ENCODE measurements at places on chromosomes 1 and 21.

DNA sequence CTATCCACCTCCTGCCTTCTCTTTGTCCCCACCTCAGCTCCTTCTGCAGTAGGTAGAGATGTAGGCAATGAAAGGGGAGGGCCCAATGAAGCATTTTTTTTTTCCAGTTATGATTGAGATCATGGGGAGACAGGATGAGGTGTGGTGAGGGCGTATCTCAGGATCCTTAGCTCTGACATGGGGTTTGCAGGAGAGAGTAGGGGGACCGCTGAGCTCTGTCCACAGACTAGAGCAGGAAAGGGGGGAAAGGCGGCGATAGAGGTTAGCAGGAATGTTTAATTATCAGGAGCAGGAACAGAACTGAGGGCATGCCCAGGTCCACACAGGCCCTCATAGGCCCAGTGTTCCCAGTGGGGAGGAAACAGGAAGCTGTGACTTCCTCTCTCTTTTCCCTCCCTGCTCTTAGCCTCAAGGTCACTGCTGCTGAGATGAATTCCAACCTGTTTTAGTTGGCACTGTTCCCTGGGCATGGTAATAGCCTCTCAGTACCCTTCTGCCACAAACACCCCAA, 901 bp upstream of the RXFP4 start:
- no peak for DNase-seq

DNA sequence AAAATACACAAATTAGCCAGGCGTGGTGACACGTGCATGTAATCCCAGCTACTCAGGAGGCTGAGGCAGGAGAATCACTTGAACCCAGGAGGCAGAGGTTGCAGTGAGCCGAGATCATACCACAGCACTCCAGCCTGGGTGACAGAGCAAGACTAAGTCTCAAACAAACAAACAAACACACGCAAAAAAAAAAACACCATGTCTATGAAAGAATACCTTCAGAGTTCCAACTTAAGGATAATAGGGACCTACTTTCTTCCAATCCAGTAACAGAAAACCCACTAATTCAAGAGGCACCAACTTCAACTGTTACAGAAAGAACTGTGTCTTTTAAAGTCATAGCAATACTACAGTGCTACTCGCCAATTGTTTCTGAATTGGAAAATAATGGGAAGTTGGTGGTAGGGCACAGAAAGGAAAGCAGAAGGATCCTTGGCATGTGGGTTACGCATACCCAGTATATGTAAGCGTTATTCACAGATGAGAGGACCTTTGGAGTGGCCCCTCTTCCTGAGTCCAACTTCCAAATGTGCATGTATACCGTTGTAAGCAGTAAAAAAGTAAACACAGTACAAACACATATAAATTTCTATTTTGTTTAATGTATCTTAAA, 87.0 kb downstream of the ACBD6 start:
- no peak for DNase-seq

DNA sequence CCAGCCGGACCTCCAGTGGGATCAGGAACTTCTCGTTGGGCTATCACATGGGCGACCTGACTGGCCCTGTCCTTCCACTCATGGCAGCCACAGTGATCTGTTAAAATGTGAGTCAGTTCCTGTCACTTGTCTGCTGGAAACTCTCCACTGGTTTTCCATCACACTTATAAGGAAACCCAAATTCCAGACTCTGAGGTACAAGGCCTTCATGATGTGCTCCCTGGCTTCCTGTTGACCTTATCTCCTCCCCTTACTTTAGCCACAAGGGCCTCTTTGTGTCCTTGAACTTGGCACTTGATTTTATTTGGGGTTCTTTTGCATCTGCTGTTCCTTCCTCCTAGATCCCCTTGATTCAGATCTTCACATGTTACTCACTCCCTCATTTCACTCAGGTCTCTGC, 96.8 kb downstream of the TENT5C start:
- no peak for DNase-seq

GRCh38 chr21:33058527-33058926, 11.4 kb upstream of the OLIG1 start:
- DNase-seq: no peak

- no peak for DNase-seq
These were observed 12.0 kb downstream of the ADGRL2 start for GRCh38 chr1:81812712-81813111.

- DNase-seq: no peak
These were observed 127.6 kb downstream of the CYYR1 start for GRCh38 chr21:26445440-26445839.

- DNase-seq: no peak
These were observed 48.7 kb downstream of the SPAG17 start for GRCh38 chr1:118136187-118136941.

DNA sequence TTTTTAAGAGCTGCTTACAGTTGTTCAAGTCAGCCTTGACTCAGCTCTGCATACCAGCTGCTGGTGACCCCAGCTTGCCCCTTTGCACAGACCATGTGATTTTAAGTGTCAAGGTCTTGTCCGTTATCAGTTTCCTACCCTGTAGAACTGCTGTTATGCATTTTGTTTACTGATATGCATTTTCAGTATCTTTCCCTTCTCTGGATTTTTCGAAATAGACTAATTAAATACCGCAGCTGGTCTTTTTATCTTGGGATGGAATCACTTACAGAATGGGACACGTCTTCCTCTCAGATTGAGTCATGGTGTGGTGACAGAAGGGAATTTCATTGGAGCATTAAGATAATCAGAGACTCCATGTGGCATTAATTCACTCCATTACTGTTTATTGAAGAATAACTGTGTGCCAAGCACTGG, 145.6 kb downstream of the FMN2 start:
- DNase-seq: no peak

- DNase-seq: no peak
These were observed 24.4 kb downstream of the PLXNA2 start for GRCh38 chr1:208219659-208220282.

- DNase-seq: no peak
These were observed 9.7 kb upstream of the PRDX6 start for GRCh38 chr1:173467426-173467825.

DNA sequence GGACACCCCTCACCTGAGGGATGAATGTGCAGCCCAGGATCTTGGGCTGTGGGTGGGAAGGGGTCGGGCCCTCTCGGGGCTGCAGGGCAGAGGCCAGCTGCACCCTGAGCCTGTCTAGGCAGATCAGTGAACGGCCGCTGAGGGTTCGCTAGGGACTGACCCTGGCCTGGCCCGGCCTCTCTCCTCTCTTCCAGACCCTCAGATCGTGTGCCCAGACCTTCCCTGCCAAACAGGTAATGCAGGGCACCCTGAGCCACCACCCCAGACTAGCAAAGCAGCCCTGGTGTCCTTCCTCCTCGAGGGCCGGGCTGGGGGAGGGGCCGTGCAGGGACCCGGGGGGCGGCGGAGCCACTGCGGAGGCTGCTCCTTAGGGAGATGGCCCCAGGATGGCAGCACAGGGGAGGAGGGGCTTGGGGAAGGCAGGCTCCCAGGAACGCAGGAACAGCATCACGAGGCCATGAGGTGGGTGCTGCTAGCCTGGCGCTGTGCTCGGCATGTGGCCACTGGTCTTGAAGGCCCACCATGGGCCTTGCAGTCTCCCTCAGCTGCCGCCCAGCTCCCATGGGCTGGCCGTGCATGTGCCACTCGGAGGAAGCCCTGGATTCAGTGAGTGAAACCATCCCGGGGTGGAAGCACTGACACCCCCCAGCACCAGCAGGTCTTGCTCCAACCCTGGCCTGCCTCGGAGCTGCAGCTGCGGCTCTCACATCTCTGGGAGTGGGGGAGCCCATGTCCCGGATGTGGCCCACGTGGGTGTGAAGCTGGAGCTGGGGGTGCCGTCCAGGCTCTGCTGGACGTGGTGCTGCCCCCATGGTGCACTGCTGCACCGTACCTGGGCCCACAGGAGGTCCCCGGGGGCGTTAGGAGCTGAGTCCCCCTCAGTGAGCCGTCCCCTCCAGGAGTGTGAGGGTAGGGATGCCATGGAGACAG, 28.7 kb downstream of the COL6A2 start:
- DNase-seq: no peak

DNA sequence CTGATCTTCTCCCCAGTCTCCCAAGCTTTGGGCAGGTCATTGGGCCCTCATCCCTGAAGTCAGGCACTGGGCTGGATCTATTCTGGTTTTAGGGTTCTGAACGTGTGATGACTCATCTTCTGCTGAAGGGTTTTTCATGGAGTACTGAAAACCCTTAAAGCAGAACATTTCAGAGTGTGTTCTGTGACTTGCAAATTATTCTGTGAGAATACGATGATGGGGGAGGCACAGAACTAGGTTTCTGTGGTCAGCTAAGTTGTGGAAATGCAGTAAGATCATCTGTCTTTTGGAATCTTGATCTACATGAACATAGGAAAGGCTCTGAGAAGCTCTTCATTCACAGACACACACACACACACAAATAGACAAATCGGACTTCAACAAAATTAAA, 46.2 kb downstream of the NAV1 start:
- no peak for DNase-seq

DNA sequence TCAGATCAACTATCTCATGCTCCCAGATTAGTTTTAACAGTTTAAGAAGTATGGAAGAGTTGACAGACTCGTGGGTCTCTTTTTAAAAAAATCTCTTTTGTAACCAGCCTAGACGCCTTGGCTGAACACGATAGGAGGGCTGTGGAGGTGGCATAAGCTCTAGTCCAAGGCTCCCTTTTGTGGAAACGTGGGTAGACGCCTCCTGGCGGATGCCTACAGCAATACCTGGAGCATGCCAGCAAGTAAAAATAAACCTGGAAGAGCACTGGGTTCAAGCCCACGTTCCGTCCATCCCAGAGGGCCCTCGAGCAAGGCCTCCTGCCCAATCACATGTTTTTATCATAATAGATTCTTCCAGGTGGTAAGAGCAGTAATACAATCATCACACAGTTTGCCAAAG, 87.9 kb downstream of the RGS7 start:
- peak; percentile 57 for DNase-seq

GRCh38 chr1:217747156-217747769, 116.1 kb downstream of the SPATA17 start:
- DNase-seq: peak; percentile 45

GRCh38 chr1:54781023-54781723, 16.9 kb upstream of the PARS2 start:
- no peak for DNase-seq

GRCh38 chr1:55626326-55626725, 411.2 kb upstream of the USP24 start:
- no peak for DNase-seq

- no peak for DNase-seq
These were observed 23.5 kb downstream of the CYP4A22 start for GRCh38 chr1:47160716-47161115.

DNA sequence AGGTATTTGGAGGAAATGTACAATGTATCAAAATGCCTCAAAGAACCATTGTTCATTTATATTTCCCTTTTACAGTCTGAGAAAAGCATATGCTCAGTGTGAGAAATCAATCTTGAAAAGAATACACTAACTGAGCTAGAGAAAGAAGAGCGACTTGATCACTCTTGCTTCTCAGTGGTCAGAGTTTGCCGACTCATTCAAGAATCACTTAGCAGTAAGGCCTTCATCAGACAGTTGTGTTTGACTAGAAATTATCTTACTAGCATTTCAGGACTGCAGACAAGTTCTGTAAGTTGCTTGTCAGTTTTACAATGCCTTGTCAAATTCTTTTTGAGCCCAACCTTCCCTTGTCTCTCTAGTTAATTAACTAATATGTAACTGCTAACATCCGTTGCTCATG, 12.9 kb downstream of the RGS18 start:
- no peak for DNase-seq

DNA sequence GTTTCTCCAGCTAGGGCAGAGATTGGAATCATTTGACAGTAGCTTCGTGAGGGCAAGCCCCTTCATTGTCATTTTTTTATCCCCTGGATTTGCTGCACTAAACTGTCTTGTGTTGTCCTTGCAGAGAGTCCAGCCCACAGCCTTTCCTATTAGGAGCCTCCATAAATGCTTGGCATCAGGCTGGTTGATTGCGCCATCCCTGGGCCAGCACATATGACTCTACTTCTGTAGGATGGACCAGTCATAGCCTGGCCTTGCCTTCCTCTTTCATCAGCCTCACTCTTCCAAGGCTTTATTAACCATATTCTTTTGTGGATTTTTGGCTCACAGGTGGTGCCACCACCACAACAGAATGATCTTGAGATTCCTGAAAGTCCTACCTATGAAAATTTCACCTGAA, 31.4 kb downstream of the LY9 start:
- DNase-seq: no peak

DNA sequence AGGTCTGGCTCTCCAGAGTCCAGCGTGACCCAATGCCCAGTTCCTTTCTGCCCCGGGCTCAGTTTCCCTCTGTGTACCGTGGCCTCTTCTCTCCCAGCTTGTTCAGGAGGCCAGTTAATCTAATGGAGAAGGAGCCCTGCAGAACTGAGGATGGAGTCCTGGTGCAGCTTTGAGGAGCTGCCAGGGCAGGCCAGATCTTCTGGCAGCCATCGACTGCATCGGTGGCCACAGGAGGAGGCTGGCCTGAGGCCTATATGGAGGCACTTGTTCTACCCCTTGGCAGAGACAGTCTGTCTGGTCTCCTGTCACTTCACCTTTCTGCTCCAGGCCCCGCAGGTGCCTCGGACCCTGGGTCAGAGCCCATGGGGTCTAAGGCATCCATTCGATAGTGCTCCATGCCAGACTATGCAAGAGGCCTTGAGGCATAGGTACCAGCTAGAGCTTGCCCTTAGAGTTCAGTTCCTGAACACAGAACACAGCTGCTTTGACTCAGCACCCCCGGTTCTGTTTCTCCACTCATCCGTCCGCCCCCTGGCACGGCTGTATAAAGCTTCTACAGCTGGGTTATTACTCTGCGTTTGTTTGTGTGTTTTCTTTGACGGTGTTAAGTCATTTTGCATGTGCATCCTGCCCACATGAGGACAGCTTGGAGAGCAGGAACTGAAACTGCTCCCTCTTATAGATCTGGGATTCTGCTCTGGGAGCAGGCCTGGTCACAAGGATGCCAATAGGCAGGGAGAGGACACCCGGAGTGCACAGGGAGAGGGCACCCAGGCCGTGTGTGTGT, 18.5 kb upstream of the LRRN2 start:
- no peak for DNase-seq

GRCh38 chr1:150815871-150816270, 7.8 kb upstream of the CTSK start:
- no peak for DNase-seq

- peak; percentile 55 for DNase-seq
These were observed 46.6 kb downstream of the VPS26C start for GRCh38 chr21:37220433-37220980.

GRCh38 chr1:154329152-154329521, 3.8 kb downstream of the ATP8B2 start:
- no peak for DNase-seq

DNA sequence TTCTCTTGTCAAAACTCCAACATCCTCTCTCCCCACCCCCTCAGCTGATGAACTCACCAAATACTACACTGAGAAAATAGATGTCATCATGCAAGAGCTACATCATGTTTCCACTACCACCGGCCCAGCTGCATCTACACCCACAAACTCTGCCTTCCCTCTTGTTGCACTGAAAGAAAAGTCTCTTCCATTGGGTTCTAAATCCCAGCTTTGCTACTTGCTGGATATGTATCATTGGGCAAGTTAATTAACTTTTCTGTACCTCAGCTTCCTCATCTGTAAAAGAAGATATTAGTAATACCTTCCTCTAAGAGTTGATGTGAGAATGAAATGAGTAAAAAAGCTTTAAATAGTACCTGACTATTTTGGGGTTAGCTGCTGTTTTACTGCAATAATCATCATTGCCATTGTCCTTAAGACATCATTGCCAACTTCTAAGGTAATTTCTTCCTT, 108.6 kb downstream of the OLFML2B start:
- no peak for DNase-seq
